CD8-positive, alpha-beta memory T cell (primary cell): ENCODE measurements at places on chromosomes 4 and X. TPM values are rescaled to one million over a fixed set of nuclear protein-coding genes. Genes with fewer than 3 reads are reported as not detected.

AKAP4 gene
- not detected for total RNA-seq

CXCL11 gene
- total RNA-seq = 0.18 TPM

ADAM29 gene
- not detected for total RNA-seq

PLP1 gene
- not detected for total RNA-seq

HERC5 gene
- 7.0 TPM for total RNA-seq

DNA sequence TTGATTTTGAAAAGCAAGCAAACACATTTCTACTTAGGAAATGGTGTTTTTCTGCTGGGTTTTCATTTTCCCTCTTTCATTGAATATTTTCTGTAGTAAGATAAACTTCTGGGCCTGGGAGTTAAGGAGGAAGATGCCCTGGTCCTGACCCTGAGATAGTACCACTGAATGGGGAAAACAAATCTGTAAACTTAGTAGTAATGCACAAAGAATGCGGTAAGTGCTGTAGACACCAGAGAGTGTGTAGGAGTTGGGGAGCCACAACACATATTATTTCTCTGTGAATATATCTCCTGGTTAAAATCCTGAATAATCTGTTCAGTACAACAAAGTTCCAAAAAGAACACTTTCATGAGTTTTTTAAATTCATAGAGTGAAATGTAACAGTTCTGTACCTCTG lies 178.3 kb downstream of the MAPK10 start:
- no peaks in the 10 kb centered on the region for H3K36me3 ChIP-seq
- no peak overlapping the region for H3K27ac ChIP-seq
- no peak overlapping the region for H3K4me3 ChIP-seq

DNA sequence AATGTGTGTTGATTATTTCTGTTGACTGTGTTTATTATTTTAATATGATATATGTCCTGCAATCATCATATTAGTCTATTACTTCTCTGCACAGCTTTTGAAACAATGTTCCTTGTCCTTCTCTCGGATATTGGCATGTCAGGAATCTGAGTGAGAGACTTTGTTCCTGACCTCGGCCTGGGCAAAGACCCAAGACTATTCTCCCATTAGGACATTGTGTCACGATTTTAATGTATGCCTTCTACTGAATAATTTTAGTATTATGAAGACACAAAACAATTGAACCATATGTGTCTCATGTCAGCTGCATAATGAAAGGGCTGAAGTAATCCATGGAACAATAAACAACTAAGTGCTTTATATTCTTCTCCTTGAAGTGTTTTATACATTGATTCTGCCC lies 580.8 kb upstream of the TENM3 start:
- no peak overlapping the region for H3K27ac ChIP-seq

GRCh38 chr4:124167602-124168001 lies 544.9 kb downstream of the ANKRD50 start:
- no peak overlapping the region for H3K4me3 ChIP-seq
- no peak for DNase-seq
- no peaks in the 10 kb centered on the region for H3K4me1 ChIP-seq
- no peak overlapping the region for H3K27ac ChIP-seq
- no peaks in the 10 kb centered on the region for H3K36me3 ChIP-seq

- H3K4me3 ChIP-seq = peak overlapping the region; percentile 71
- H3K36me3 ChIP-seq = peaks cover 20% of the 10 kb centered on the region
- no peaks in the 10 kb centered on the region for H3K27me3 ChIP-seq
Observed at GRCh38 chrX:136652822-136653723, 5.1 kb downstream of the CD40LG start.

DNA sequence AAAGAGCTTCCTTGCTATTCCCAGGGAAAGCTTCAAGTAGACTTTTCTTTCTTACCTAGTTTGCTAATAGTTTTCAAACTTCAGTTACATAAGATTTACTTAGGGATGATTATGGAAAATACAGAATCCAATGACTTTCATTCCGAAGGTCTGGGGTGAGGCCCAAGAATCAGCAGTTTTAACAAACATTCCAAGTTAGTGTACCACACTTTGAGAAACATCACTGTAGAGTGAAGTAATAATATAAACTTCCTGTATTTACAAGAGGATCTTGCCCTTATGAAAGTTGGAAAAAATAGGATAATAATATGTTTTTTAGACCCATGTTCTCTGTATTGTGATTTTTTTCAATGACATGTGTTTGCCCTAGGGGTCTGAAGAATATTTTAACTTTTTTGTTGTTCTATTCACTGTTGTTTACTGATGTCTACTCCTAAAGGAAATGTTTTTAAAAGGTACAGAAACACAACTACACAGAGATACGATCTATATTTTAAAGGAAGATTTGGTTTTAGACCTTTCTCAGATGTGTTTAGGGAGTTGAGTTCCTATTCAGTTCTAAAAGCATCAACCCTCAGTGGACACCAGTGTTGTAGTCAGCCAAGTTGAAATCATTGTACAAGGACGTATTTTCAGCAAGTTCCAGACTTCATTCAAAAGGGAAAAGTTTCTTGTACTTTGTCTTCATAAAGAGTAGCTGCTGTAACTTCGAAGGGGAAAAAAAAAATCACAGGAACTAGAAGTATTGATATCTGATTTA lies 295.8 kb upstream of the SLC7A11 start:
- H3K4me1 ChIP-seq = no peaks in the 10 kb centered on the region
- H3K4me3 ChIP-seq = no peak overlapping the region
- H3K27me3 ChIP-seq = no peaks in the 10 kb centered on the region
- no peaks in the 10 kb centered on the region for H3K36me3 ChIP-seq
- DNase-seq = no peak

DNA sequence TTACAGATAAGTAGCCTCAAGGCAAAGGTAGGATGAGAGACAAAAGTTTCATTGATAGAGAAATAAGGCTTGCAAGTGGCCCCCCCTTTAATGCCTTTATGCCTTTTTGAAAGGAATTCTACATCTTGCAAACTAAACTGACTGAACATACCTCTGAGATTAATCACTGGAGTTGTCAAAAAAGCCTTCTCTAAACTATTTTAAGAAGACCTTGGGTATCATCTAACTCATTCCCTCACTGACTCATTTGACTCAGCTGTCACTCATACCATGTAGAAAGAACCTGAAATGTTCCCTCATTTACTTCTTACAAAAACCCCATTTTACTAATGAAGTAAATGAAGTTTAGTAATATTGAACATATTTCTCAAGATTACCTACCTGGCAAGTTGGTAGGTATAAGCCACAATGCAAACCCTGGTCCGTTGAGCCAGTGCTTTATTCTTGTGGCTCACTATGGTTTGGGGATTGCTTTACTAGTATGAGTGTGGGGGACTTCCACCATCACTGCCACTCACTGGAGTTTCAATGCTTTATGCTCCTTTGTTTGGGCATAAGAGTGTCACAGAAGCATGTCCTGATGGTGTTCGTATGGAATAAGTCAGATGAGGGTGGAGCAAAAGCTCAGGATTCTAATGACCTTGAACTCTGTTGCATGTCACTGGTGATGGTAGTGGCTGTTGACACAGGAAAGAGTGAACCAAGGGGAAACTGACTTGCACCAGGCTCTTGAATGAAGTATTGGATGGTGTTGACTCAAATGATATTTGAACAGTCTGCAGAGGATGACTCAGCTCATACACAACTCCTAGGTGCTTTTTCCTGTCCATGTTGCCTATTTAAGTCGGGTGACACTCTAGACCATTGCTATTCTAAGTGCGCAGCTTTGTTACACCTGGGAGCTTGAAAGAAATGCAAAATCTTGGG lies 305.5 kb upstream of the EMCN start:
- no peaks in the 10 kb centered on the region for H3K4me1 ChIP-seq
- H3K27me3 ChIP-seq = no peaks in the 10 kb centered on the region
- no peak overlapping the region for H3K4me3 ChIP-seq
- H3K36me3 ChIP-seq = no peaks in the 10 kb centered on the region
- DNase-seq = no peak
- no peak overlapping the region for H3K27ac ChIP-seq

DNA sequence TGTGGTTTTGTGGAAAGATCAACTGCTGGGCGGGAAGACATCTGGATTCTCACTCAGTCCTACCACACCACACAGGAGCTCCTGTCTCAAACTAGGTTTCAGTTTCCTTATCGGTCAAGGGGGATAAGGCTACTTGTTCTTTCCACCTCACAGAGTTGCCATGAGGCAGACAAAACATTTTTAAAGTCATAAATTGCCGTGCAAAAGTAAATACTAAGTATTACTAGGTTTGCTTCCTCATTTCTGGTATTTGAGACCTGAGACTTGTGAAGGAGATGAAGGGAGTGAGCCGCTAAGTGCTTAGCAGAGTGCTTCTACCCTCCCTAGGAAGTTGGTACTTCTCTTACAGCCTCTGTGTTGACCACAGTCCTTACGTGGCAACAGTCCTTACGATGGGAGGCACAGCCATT lies 1.5 kb downstream of the LAP3 start:
- H3K4me1 ChIP-seq = peaks cover 23% of the 10 kb centered on the region
- H3K27me3 ChIP-seq = no peaks in the 10 kb centered on the region
- peaks cover 21% of the 10 kb centered on the region for H3K36me3 ChIP-seq
- H3K27ac ChIP-seq = peak overlapping the region; percentile 95
- peak overlapping the region; percentile 87 for H3K4me3 ChIP-seq
- DNase-seq = peak; percentile 14

DNA sequence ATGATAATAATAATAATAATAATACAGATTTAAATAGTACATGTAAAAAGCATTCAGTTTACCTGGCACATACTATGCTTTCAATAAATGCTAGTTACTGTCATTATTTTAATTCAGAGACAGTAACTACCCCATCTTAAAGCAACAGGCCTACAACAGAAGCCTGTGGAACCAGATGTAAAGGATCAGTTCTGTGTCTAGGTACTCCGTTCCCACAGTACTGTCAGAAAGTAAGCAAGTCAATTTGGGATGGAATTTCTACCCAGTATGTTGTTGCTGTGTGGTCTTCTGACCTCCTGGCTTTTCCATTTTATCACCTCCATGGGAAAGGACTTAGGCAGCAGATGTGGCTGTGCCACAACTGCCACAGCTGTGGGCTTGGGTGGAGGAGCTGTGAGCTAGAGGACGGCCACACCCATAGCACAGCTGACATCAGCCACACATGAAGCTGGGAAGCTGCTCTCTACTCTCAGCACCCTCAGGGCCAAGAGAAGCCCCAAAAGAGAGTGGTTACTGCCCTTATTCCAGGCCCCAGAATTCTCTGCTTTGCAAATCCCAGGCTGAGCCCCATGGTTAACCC lies 102.8 kb downstream of the CBR4 start:
- no peaks in the 10 kb centered on the region for H3K27me3 ChIP-seq
- H3K27ac ChIP-seq = no peak overlapping the region
- peak; percentile 4 for DNase-seq
- no peaks in the 10 kb centered on the region for H3K36me3 ChIP-seq
- H3K4me1 ChIP-seq = no peaks in the 10 kb centered on the region
- no peak overlapping the region for H3K4me3 ChIP-seq

- H3K27ac ChIP-seq = no peak overlapping the region
- no peaks in the 10 kb centered on the region for H3K36me3 ChIP-seq
- no peak for DNase-seq
- no peak overlapping the region for H3K4me3 ChIP-seq
- H3K27me3 ChIP-seq = no peaks in the 10 kb centered on the region
- no peaks in the 10 kb centered on the region for H3K4me1 ChIP-seq
Observed at GRCh38 chr4:55183926-55184599, 58.7 kb upstream of the KDR start.

GRCh38 chr4:172813359-172813923 lies 355.2 kb upstream of the GALNT7 start:
- no peak overlapping the region for H3K4me3 ChIP-seq
- H3K27ac ChIP-seq = no peak overlapping the region
- H3K4me1 ChIP-seq = no peaks in the 10 kb centered on the region
- no peaks in the 10 kb centered on the region for H3K27me3 ChIP-seq
- H3K36me3 ChIP-seq = no peaks in the 10 kb centered on the region
- DNase-seq = no peak

- peaks cover 6% of the 10 kb centered on the region for H3K4me1 ChIP-seq
- DNase-seq = peak; percentile 21
- H3K4me3 ChIP-seq = peak overlapping the region; percentile 43
- H3K27me3 ChIP-seq = no peaks in the 10 kb centered on the region
Observed at GRCh38 chrX:150897421-150898320, 797 bp downstream of the CD99L2 start.

GRCh38 chrX:9745417-9746115 lies 20.1 kb downstream of the GPR143 start:
- peaks cover 4% of the 10 kb centered on the region for H3K4me1 ChIP-seq
- H3K27me3 ChIP-seq = no peaks in the 10 kb centered on the region
- DNase-seq = no peak
- no peak overlapping the region for H3K4me3 ChIP-seq

GRCh38 chr4:176769514-176769913 lies 23.2 kb downstream of the VEGFC start:
- H3K4me1 ChIP-seq = no peaks in the 10 kb centered on the region
- H3K4me3 ChIP-seq = no peak overlapping the region
- no peaks in the 10 kb centered on the region for H3K36me3 ChIP-seq
- DNase-seq = no peak
- no peak overlapping the region for H3K27ac ChIP-seq
- H3K27me3 ChIP-seq = no peaks in the 10 kb centered on the region

DNA sequence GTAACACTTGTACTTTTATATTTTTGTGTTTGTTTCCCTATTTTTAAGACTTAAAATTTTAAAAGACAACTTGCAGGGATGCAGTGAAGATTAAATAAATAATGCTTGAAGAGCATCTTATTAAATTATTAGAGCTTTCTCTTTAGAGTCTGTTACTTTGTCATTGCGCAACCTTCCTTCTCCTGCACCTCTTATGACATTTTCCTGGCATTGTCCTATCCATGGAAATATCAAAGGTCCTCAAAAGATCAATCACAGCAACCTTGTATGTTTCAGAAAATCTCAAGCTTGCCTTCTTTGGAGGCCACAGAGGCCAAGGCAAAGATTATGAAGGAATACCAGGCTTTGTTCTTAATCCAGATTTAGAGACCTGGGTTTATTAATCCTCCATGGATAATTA lies 116.3 kb downstream of the GRXCR1 start:
- no peaks in the 10 kb centered on the region for H3K27me3 ChIP-seq
- H3K4me3 ChIP-seq = no peak overlapping the region
- H3K36me3 ChIP-seq = no peaks in the 10 kb centered on the region

- H3K27ac ChIP-seq = no peak overlapping the region
- no peak overlapping the region for H3K4me3 ChIP-seq
- DNase-seq = no peak
- no peaks in the 10 kb centered on the region for H3K36me3 ChIP-seq
- no peaks in the 10 kb centered on the region for H3K27me3 ChIP-seq
Observed at GRCh38 chr4:170247596-170247995, 157.8 kb upstream of the AADAT start.

DNA sequence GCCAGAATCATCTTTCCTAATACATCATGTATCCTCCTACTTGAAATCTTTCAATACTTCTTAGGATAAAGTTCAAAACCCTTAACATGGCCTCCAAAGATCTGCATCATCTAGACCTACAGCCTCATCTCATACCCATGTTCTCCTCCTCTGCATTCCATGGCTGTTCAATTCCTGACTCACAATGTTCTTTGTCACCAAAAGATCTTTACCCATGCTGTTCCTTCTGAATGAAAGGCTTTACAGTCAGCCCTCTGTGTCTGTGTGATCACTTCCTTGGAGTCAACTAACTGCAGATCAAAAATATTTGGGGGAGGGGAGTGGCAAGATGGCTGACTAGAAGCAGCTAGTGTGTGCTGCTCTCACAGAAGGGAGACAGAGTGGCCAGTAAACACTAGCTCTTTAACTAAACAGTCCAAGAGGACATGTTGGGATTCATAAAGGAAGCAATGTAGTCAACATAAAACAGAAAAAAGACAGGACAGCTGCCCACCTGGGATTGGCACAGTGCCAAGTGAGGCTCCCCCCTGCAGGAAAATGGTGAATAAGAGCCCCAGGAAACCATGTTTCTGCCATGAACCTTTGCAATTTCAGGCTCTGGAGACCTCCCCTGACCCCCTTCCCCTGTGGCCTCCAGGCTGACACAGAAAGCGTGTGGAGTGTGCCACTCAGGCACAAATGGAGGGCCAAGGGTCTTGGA lies 31.9 kb downstream of the CBR4 start:
- H3K36me3 ChIP-seq = peaks cover 13% of the 10 kb centered on the region
- no peak overlapping the region for H3K27ac ChIP-seq
- no peak for DNase-seq
- H3K4me3 ChIP-seq = no peak overlapping the region
- H3K27me3 ChIP-seq = no peaks in the 10 kb centered on the region
